Hepatocyte (in vitro differentiated cells): ENCODE measurements at places on chromosomes 4 and X.

GRCh38 chr4:61507091-61507490 is 307.0 kb downstream of the ADGRL3 start:
- no peak for DNase-seq

GRCh38 chrX:72137846-72138495 is 6.3 kb upstream of the RTL5 start:
- no peak for DNase-seq

DNA sequence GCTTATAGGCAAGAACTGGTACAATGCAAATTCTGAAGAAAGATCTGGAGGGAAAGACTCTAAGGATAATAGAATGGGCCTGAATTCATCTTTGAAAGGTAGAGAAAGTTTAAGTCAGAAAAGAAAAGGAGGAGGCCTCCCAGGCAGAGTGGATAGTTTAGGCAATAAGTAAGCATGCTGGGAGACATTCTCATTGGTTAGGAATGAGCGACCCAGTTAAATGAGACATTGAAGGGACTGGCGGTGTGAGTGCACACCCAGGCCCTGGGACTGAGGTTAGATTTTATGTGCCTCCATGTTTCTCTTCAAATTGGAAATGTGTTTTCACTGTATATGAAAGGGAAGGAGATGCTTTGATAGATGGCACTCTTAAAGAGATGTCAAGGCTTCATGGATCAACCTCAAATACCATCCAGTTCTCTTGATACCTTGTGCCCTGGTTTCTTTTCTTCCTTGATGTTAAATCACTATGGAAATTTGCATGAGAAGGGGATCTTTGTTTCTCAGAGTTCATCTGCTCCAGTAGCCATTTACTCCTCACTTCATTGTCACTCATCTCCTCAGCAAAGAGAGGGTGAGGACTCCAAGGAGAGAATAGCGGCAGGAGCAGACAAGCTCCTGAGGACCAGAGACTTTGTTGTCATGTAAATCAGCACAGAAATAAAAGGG is 584.2 kb upstream of the INTU start:
- no peak for DNase-seq

GRCh38 chr4:98204236-98204553 is 57.0 kb upstream of the RAP1GDS1 start:
- DNase-seq, result no peak

- no peak for DNase-seq
Measured at GRCh38 chr4:686413-687040, 2.4 kb downstream of the SLC49A3 start.

DNA sequence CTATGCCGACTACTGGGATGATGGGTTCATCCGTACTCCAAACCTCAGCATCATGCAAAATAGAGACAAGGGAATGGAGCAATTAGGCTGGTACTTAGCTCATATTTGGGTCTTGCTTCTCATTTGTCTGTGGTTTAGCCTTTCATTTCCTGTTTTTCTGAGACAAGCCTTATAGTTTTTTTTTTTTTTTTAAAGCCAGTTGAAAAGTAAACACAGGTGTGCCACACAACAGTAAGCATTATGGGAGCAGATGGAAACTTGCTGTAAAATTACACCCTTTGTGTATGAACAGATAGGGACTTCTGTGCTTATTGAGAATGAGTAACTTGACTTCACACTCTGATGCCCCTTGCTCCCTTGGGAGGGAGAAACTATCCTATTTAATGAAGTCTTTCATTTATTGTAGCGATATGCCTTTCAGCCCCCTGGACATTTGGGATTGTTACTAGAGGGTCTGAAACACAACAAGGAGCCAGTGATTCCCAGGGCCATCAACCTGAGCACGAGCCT is 13.7 kb downstream of the RASSF6 start:
- peak; percentile 23 for DNase-seq

DNA sequence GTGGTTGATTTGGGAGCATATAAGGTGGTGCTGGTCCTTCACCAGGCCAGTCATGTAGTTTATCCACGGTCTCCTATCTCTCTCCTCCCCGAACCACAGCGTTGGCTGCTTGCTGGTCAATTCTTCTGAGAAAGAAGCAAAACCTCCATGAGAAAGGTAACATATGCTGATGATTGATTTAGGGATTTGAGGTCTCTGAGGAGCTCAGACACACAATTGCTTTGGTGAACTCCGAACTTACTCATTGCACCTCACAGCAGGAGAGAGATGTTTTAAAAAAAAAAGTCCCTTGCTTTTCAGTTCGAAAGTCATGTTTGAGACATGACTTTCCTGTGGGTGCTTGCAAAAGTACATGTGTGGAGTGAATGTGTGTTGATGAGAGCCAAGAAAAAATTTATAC is 100.2 kb downstream of the TSPAN7 start:
- no peak for DNase-seq

GRCh38 chr4:23504083-23504482 is 385.8 kb downstream of the PPARGC1A start:
- DNase-seq, result no peak

DNA sequence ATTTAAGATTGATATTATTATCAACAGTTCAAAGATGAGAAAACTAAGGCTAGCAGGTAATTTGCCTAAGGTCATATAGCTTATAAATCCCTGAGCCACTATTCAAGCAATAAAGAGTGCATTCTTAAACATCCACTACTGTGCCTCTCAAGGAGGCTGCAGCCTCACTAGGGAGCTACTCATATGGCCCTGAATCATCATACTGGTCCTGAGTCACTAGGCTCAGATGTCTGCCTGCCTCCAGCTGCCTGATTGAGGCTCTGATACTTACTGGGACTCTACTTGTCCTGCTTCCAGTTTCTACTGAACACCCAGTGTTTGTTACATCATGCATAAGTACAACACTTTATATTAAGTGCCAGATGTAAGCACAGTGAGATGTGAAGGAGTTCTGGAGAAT is 110.7 kb downstream of the AASDH start:
- DNase-seq, result no peak

- no peak for DNase-seq
Measured at GRCh38 chr4:25531272-25531671, 124.4 kb upstream of the SLC34A2 start.

DNA sequence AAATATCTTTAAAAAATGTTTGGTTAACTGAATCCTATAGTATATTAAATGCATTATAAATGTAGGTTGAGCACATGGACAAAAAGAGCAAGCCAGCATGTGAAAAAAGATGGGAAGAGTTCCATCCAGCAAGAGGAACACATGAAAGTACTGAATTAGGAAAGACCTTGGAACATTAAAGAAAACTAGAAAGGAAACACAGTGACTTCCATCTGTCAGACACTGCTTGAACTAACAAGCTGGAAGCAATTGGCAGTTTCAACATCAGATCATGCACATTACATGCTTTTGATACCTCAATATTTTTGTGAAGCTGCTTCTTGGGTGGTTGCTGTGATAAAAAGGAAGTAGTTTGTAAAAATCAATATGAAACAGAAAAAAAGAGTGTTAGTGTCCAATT is 626.8 kb upstream of the GNPDA2 start:
- no peak for DNase-seq

DNA sequence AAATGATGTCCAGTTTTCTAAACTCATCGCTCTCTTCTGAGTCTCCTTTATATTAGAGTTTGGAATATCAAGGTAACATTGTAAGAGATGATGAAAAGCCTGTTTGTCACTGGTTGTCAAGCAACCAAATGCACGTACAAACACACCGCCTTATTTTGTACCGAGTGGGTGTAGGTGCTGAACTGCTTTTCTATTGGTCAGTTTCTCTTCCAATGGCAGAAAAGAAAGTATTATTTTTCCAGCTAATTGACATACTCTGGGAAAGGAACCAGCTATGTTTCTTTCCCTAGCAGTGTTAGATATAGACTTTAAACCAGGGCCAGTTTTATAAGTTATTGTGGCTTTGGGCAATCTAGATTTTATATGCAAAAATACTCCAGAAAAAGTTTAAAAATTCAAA is 6.6 kb upstream of the PPM1K start:
- peak; percentile 12 for DNase-seq
